ENCODE measurements at places on chromosomes 12 and 14. TPM values are rescaled to one million over a fixed set of nuclear protein-coding genes. Genes with fewer than 3 reads are reported as not detected.

The LTBP2 gene
- 256 TPM for total RNA-seq

The PIWIL1 gene
- total RNA-seq, result not detected

The TSHR gene
- not detected for total RNA-seq

The CFAP73 gene
- total RNA-seq, result not detected

The DENR gene
- total RNA-seq, result 71.4 TPM

The CLEC9A gene
- not detected for total RNA-seq

The CHFR gene
- total RNA-seq, result 52.0 TPM

The SLC2A3 gene
- total RNA-seq, result 23.9 TPM

The FAM90A1 gene
- total RNA-seq, result not detected

The RHOJ gene
- 241 TPM for total RNA-seq

The MYF5 gene
- total RNA-seq, result not detected

The REC8 gene
- 8.1 TPM for total RNA-seq

The DAO gene
- total RNA-seq, result not detected

The MAPK1IP1L gene
- total RNA-seq, result 88.6 TPM

The LAG3 gene
- total RNA-seq, result 0.14 TPM
